Osteocyte (in vitro differentiated cells): ENCODE measurements at places on chromosomes 16 and 17. TPM values are rescaled to one million over a fixed set of nuclear protein-coding genes. Genes with fewer than 3 reads are reported as not detected.

Gene SPECC1
- total RNA-seq = 12.1 and 12.6 TPM in 2 replicates

Gene BAIAP3
- 0.42 and 0.48 TPM in 2 replicates for total RNA-seq

Gene TP53TG3D
- not detected in 2 replicates for total RNA-seq

Gene MLKL
- total RNA-seq = 0.50 and 1.3 TPM in 2 replicates

Gene SLC38A10
- 120 TPM in 2 replicates for total RNA-seq

Gene SOX15
- total RNA-seq = 0.78 TPM in 2 replicates

Gene ABCC11
- total RNA-seq = 0.13 and 0.48 TPM in 2 replicates

GRCh38 chr17:43745541-43745940, 13.1 kb downstream of the SOST start:
- no peak for DNase-seq

GRCh38 chr17:79931817-79932309, 92.6 kb upstream of the CBX4 start:
- no peak for DNase-seq

GRCh38 chr17:79842656-79843473, 3.6 kb upstream of the CBX4 start:
- no peak for DNase-seq

DNA sequence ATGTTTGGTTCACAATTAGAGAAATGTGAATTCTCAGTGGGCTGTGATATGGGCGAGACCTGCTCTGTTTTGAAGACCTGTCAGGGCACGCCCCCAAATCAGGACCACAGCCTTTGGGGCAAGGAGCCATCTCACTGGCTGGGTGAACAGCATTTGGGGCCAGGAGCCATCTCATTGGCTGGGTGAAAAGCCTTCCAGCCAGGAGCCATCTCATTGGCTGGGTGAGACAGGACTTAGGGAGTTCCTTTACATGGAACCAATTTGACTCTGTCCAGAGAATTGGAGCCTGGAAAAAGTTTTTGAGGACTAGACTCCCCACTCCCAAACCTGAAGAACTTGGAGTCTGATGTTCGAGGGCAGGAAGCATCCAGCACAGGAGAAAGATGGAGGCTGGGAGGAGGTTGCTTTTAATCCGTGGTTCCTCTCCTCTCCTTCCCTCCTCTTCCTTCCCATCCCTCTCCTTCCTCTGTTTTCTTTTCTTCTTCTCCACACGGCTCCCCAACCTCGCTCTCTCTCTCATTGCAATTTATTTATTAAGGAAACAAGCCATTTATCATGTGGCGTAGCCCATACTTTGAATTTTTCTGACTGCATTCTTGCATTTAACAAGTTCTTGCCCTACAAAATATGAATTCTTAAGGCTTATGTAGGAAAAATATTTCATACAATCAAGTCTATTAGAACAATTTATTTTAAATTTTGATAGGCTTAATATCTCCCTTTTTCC, 19.7 kb downstream of the FOXL1 start:
- DNase-seq = no peak

GRCh38 chr16:61128545-61129323, 907.5 kb downstream of the CDH8 start:
- DNase-seq = no peak

GRCh38 chr17:77613218-77613617, 345.3 kb upstream of the TNRC6C start:
- no peak for DNase-seq

- no peak for DNase-seq
Observed at GRCh38 chr17:45319239-45319703, 2.5 kb upstream of the MAP3K14 start.

DNA sequence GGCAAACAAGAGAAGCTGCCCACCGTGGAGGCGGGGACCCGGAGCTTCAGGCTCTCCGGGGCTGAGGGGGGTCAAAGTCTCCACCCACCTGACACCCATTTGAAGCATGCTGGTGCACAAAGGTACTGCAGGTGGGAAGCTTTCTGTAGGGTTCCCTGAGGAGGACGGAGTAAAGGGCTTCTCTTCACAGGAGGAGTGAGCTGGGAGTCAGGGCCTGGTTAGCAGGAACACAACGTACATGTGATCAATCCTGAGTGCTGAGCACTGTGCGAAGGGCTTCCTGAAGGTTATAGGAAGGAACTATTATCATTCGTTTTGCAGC, 252.9 kb upstream of the RPL38 start:
- DNase-seq = no peak

GRCh38 chr16:529012-529575, 1.6 kb downstream of the CAPN15 start:
- no peak for DNase-seq

- DNase-seq = no peak
Observed at GRCh38 chr17:76071531-76072147, 678 bp downstream of the SRP68 start.

GRCh38 chr16:29862383-29862883, 593 bp downstream of the CDIPT start:
- DNase-seq = no peak

DNA sequence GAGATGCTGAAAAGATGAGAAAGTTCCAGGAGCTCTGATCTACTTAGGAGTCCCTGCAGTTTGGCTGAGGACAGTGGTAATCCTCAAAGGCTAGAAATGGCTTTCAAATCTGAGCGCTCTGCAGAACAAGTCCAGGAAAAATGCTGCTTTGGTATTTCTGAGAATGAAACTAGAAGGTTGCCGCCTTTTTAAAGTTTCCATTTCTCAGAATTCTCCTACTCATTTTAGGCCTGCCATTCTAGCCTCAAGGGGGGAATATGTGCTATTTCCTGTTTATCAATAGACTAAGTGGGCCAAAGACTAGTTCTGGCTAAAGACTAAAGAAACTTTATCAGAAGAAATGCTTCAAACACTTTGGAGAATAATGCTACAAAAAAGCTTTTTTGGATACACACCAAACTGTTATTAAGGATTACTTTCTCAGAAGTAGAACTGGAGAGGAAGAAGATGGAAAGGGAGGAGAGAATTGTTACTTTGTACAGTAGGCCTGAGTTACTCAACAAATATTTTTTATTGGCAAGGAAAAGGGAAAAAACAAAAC, at the start of gene SLFN12L:
SLFN12L (minus strand) TSS at position 78 of the 541 bp plus-strand sequence. CDS start 15,314 bp downstream, outside the sequence.
- DNase-seq = no peak

DNA sequence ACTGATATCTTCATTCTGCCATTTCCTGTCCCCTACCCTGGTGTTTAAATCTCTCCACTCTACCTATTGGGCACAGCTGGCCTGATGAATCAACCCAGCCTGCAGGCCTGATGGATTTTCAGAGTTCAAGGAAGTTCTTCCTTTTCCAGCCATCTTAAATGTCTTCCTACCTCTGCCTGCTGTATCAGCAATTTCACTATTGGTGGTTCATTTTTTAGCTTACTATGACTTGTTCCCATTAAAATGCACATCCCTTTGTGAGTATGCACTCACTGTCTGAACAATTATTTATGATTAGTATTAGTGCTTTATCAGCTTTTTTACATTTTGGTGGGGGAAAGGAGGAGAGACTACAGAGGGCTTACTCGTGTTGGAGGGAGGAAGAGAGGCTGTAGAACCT, 48.6 kb upstream of the CRHR1 start:
- DNase-seq = no peak

DNA sequence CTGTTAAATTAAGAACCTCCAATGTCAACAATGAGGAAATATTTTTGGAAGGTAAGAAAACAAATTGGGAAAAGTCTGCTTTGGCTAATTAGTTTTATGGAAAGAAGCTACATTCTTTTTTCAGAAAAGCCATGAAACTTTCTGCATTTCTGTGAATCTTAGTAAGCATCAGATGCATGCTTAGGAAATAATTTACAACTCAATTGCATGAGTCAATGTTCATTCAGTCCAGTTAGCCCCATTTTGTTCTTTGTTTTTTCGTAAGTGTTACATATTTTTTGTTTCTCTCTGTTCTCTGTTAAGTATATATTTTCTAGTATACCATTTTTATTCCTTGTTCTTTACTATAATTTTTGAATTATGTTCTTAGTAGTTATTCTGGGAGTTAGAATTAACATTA, 195.2 kb upstream of the KIF2B start:
- no peak for DNase-seq

GRCh38 chr17:33667052-33667509, 374.0 kb upstream of the ASIC2 start:
- no peak for DNase-seq

GRCh38 chr16:27217256-27217655, 13.9 kb downstream of the KDM8 start:
- no peak for DNase-seq

DNA sequence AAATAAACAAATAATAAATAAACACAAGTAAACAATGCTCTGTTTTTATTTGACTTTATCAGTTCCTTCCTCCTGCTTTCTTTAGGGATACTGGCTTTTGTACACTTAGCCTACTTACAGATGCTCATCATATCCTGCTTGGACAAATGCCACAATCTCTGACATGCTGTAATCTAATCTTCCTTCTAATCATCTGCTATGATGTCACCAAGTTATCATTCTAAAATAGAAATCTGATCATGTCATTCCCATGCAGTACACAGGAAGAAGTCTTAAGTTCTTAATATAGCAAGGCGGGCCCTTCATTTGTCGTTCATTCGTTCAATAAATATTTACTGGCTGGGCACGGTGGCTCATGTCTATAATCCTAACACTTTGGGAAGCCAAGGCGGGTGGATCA, 9.1 kb upstream of the UBB start:
- DNase-seq = no peak
